Activated CD4-positive, alpha-beta T cell treated with anti-CD3 and anti-CD28 coated beads, Interleukin-2, amount 50 U/mL, for 24 hours (primary cell): ENCODE measurements at places on chromosomes 6 and 20.

GRCh38 chr6:17413313-17413750, 19.9 kb downstream of the CAP2 start:
- no peak for DNase-seq

DNA sequence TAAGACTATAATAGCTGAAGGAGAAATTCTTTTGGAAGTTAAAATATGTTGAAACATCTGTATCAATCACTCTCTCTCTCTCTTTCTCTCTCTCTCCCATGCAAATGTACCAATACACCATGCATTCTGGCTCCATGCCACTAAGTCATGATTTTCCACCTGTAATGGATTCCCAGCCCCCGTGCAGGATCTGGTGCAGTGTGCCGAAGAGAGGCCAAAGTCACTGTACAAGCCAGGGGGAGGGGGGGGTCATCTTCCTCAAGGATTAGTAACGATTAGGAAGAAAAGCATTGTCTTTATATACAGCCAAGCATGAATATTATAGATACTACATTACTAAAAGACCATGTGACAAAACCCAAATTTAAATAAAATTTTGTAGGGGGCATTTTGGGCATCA, 725.1 kb downstream of the KIF16B start:
- no peak for DNase-seq

GRCh38 chr20:24987873-24988835, 4.4 kb downstream of the APMAP start:
- DNase-seq, result no peak

DNA sequence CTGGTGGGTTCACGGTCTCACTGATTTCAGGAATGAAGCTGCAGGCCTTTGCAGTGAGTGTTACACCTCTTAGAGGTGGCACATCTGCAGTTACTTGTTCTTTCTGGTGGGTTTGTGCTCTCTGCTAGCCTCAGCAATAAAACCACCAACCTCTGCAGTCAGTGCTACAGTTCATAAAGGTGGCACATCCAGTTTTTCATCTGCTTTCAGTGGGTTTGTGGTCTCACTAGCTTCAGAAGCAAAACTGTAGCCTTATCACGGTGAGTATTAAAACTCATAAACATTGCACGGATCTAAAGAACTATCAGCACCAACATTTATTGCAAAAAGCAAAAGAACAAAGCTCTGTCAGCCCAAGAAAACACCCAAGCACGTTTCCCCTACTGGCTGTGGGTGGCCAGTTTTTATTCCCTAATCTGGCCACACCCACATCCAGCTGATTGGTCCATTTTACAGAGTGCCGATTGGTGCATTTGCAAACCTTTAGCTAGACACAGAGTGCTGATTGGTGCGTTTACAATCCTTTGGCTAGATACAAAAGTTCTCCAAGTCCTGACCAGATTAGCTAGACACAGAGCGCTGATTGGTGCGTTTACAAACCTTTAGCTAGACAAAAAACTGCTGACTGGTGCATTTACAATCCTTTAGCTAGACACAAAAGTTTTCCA, 3.4 kb upstream of the TMEM14C start:
- DNase-seq, result no peak

- DNase-seq, result no peak
Measured at GRCh38 chr6:164039954-164040375, 625.4 kb downstream of the QKI start.

- DNase-seq, result no peak
Measured at GRCh38 chr6:28941684-28942448, 18.1 kb upstream of the TRIM27 start.

- no peak for DNase-seq
Measured at GRCh38 chr6:13716225-13716954, 4.8 kb upstream of the RANBP9 start.

- no peak for DNase-seq
Measured at GRCh38 chr6:99333068-99333467, 16.4 kb downstream of the FAXC start.

GRCh38 chr20:57970856-57971255, 257.6 kb downstream of the ANKRD60 start:
- no peak for DNase-seq

DNA sequence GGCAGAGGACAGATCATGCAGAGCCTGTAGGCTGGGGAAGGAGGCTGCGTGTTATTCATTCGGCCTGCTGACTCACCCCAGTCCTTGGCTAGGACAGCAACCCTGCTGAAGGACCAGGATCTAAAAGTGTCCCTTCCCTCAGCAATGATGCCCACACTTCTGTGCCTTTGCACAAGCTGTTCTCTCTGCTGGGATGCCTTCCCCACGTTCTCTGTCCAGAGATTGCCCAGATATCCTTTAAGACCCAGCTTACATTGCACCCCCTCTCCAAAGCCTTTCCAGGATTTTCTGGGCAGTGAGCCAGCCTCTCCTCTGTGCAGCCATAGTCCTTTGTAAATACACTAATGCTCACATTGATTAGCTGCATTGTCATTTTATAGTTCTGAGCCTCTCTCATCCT, 99.3 kb upstream of the CHD6 start:
- no peak for DNase-seq

DNA sequence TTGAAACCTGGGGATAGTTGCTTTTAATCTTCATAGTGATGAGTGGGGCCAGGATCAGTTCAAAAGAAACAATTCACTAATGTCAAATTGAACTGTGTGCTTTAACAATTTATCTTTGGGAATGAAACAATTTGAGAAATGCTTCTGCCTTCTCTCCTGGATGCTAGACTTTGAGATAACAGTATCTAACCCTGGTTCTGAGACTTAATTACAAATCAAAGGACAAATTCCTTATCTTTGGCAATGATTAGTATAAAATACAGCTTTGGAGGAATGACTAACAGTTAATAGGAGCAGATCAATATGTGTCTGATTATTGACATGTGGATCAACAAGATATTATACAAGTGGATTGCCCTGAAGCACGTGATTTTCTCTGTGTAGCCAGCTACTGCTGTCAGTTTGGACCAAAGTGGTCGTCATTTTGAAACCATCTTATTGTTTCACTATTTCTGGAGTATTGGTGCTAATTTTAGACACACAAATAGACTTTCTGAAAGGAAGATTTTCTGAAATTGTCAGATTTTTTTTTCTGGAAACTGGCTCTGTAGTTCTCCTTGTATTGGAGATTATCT, 6.2 kb upstream of the FLRT3 start:
- DNase-seq, result no peak

- DNase-seq, result no peak
Measured at GRCh38 chr6:65253041-65253440, 454.0 kb downstream of the EYS start.

DNA sequence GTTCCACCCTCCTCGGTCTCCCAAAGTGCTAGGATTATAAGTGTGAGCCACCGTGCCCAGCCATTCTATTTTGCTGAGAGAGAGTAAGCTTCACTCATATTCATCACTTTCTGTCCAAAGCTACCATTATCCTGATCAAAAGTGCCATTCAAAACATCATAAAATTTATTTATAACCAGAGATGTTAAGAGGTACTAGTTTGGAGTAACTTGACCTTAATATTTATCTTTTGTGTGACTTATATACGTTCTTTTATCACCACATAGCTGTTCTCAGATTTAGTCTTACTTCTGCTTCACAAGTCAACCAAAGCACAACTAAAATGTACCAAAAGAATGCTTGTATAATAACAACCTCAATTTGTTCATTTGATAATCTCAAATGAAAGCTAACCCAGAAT, 18.1 kb downstream of the AKIRIN2 start:
- no peak for DNase-seq

GRCh38 chr6:151325075-151326050, 66.0 kb downstream of the ZBTB2 start:
- DNase-seq, result no peak

DNA sequence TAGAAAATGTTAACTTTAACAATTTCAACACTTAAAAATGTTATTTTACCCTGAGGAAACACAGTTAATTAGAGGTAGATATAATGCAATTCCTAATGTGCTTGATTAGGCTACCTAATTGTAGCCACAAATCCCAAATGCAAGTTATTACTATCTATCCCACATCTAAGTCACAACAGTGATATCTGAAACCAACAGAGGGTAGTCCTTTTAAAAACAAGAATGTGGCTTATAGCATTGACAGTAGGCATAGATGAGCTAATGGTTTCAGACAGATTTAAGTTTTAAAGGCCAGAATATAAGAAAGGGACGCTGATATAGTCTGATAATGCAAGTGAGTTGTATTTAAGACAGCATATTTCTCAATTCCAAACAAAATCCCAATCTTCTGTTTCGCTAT, 23.0 kb downstream of the PLN start:
- no peak for DNase-seq

GRCh38 chr6:74755778-74756177, 450.1 kb downstream of the COL12A1 start:
- DNase-seq, result no peak

- DNase-seq, result no peak
Measured at GRCh38 chr6:46217671-46218131, 46.9 kb upstream of the ENPP5 start.

- no peak for DNase-seq
Measured at GRCh38 chr6:168303982-168304751, 15.4 kb downstream of the DACT2 start.

DNA sequence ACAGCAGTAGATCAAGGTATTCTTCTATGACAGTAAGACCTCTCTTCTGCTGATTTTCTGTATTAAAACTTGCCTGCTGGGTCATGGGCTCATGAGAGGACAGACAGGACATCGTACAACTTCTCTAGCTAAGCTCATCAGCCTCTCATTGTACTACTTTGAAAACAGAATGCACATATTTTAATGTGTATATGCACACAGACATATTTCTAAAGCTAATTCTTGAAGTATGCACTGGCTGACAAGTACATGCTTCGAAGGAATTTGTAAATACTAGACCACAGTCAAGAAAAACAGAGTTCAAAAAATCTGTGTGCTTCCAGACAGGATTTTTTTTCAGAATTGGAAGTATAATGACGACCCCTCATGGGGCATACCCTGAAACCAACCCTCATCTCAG, 81.7 kb upstream of the CD83 start:
- DNase-seq, result no peak

- DNase-seq, result no peak
Measured at GRCh38 chr6:44452725-44453124, 65.2 kb downstream of the CDC5L start.

GRCh38 chr20:59920944-59921343, 12.5 kb downstream of the SYCP2 start:
- no peak for DNase-seq

DNA sequence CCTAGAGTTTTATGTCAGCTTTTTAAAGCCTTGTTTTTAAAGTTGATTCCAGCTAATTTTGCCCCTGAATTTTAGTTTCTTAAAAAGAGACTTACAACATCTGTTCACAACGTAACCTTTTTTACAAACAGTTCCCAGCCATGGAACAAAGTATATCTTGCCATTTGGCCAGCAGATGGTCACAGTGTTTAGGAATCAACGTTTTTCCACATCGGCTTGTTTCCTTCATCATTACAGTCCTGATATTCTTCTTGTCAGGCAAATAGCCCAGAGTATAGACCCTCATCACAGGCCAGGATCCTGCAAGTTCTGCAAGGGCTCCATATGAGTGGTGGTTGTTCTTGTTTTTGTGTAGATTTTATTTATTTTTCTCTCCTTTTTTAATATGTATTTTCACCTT, 341.7 kb upstream of the HTR1E start:
- DNase-seq, result no peak

GRCh38 chr6:53801022-53801421, 6.2 kb downstream of the LRRC1 start:
- no peak for DNase-seq

DNA sequence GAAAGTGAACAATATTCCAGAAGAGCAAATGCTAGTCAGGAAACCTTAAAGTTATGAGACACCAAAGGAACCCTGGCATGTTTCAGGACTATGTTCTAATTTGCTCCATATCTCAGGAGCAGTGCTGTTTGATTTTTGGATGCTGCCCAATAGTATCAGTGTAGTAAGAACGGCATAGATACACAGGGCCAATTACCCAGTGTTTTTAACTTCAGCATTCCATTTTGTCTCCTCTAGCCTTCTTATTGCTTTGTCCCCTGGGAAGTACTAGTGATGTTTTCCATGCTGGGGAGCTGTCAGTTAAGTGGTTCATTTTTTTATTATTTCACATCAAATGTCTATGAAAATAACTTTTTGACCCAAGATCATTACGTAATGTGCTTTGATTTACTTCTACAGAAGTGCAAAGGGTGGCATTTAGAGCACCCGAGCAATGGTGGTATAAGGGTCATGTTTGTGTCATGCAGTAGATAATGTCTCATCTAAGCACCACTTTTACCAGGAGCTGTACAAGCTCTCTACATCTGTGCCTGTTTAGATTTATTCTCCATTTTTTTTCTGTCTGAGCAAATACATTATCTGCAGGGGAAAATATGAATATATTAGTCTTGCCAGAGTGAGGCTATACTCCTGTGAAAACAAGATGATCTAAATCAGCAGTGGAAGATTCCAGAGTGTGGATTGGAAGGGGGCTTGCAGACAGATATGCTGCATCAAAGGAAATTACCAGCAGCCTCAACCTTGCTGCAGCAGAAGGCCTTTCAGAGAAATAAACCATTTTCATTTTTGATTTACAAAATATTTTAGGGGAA, 198.8 kb upstream of the OPRM1 start:
- DNase-seq, result no peak

DNA sequence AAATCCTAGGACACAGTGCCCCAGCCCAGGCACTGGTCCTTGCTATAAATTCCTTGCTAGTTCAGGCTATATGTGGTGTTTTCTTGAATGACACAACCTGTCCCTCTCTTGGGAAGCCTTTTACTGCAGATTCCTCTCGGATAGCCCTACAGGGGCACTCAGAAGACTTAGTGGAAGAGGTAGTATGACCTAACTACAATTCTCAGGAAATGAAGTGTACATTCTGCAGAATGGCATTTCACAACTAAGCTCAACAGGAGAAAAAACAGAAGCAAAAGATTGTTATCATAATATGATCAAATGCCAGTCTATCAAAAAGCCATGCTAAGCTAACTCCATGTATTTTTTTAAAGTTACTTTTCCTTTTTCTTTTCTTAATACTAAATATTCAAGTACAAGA, 66.3 kb upstream of the FBXL4 start:
- no peak for DNase-seq

GRCh38 chr6:19327661-19328060, 509.5 kb upstream of the ID4 start:
- no peak for DNase-seq

DNA sequence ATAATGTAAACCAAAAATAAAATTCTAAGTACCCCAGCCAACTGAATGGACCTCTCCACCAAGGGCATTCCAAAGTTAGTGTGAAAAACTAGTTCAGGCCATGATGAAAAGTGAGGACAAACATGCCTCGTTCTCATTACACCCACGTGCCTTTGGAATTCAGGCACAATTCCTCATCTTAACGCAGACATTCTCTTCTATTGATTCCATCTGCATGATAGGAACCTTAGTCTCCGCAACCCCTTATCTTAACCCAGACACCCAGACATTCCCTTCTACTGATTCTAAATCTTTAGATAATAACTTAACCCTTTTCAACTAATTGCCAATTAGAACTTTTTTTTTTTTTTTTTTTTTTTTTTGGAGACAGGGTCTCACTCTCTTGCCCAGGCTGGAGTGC, 7.6 kb upstream of the SERPINB6 start:
- DNase-seq, result no peak

- DNase-seq, result no peak
Measured at GRCh38 chr6:147283460-147283859, 79.2 kb downstream of the STXBP5 start.
